ENCODE measurements at places on chromosomes 16 and 17.
A peak's percentile ranks its signal among the peaks of the same experiment; 100 is the strongest.

DNA sequence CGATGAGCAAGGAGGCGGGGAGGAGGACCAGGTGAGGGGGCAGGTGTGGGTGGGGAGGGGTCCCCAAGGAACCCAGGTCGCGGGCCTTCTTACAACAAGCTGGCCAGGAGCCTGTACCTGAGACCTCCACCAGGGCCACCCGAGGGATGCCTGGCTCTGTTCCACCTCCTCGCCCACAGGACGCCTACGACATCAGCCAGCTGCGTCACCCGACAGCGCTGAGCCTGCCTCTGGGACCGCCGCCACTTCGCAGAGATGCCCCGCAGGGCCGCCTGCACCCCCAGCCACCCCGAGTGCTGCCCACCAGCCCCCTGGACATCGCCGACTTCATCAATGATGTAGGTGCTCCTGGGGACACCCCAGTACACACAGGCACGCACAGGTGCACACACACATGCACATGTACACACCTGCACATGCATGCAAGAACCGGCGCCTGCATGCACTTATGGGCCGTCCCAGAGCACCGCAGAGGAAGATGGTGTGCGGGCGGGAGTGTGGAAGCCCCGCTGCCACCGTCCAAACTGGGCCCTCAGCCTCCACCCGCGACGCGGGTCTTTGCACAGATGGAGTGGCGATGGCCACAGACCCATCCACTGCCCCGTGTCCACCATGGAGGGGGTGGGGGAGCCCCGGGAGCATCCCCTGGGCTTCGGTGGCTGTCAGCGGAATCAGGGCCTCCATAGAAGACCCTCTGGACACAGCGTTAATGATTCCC lies 6.6 kb downstream of the SLC22A31 start:
- no peak overlapping the region for H3K27ac ChIP-seq
- no peak overlapping the region for H3K4me3 ChIP-seq
- peaks cover 4% of the 10 kb centered on the region for H3K36me3 ChIP-seq

- no peaks in the 10 kb centered on the region for H3K27me3 ChIP-seq
- peak; percentile 2 for DNase-seq
Observed at GRCh38 chr16:12500771-12501170, 302.9 kb downstream of the CPPED1 start.

- H3K36me3 ChIP-seq: peaks cover 6% of the 10 kb centered on the region
- H3K27ac ChIP-seq: peak overlapping the region; percentile 86
- no peaks in the 10 kb centered on the region for H3K27me3 ChIP-seq
- H3K4me1 ChIP-seq: peaks cover 28% of the 10 kb centered on the region
- DNase-seq: no peak
Observed at GRCh38 chr17:67425571-67426160, 48.6 kb downstream of the PITPNC1 start.

DNA sequence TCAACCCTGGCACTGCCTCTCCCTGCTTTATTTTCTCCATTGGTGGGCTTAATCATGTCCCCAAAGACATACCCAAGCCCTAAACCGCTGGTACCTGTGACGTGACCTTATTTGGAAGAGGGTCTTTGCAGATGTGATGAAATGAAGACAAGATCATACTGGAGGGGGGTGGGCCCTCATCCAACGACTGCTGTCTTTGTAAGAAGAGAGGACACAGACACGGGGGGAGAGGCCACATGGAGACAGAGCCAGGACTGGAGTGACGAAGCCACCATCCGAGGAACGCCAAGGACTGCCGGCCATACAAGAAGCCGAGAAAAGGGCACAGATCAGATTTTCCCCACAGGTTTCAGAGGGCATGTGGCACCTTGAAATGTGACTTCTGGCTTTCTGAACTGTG lies 62.5 kb downstream of the C16orf95 start:
- no peak overlapping the region for H3K4me3 ChIP-seq
- H3K36me3 ChIP-seq: no peaks in the 10 kb centered on the region
- DNase-seq: no peak

DNA sequence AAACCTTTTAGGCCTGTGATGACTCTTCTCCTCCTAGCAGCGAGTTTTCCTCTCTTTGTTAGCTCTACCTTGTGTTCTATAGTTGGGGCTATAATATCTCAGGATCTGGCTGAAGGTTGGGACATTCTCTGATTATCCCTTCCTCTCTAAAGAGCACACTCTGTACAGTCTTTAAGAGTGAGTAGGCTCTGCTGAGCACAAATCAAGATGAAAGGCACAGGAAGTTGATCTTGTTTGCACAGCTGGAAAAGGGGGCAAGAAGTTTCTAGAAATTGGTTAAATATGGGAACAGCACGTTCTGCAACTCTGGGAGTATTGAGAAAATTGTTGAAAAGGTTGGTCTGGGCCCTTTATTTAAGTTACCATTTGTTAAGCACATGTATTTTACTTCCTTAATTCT lies 240.9 kb downstream of the CDH11 start:
- no peaks in the 10 kb centered on the region for H3K27me3 ChIP-seq
- DNase-seq: no peak
- H3K27ac ChIP-seq: no peak overlapping the region
- peaks cover 6% of the 10 kb centered on the region for H3K4me1 ChIP-seq
- H3K4me3 ChIP-seq: no peak overlapping the region

GRCh38 chr16:69273009-69273408 lies 38.1 kb upstream of the VPS4A start:
- peaks cover 9% of the 10 kb centered on the region for H3K36me3 ChIP-seq
- DNase-seq: no peak
- no peak overlapping the region for H3K27ac ChIP-seq
- no peaks in the 10 kb centered on the region for H3K27me3 ChIP-seq
- H3K4me1 ChIP-seq: no peaks in the 10 kb centered on the region

DNA sequence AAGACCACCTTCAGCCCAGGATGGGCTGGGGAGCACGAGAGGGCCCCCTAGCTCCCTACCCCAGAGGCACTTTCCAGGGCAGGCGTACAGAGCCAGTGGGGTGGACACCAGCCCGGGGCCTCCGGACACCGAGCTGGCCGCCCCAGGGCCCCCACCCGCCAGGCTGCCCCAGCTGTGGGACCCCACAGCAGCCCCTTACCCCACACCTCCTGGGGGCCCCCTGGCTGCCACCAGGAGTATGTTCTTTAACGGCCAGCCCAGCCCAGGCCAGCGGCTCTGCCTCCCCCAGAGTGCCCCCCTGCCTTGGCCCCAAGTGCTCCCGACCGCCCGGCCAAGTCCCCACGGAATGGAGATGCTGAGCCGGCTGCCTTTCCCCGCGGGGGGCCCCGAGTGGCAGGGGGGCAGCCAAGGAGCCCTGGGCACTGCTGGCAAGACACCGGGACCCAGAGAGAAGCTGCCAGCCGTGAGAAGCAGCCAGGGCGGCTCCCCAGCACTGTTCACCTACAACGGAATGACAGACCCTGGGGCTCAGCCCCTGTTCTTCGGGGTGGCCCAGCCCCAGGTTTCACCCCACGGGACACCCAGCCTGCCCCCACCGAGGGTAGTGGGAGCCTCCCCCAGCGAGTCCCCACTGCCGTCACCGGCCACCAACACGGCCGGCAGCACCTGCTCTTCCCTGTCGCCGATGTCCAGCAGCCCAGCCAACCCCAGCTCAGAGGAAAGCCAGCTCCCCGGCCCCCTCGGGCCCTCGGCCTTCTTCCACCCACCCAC lies 24.3 kb upstream of the ZFPM1 start:
- H3K4me3 ChIP-seq: no peak overlapping the region
- H3K36me3 ChIP-seq: no peaks in the 10 kb centered on the region
- DNase-seq: no peak
- no peak overlapping the region for H3K27ac ChIP-seq

- H3K4me1 ChIP-seq: no peaks in the 10 kb centered on the region
- H3K4me3 ChIP-seq: no peak overlapping the region
- no peaks in the 10 kb centered on the region for H3K36me3 ChIP-seq
- no peaks in the 10 kb centered on the region for H3K27me3 ChIP-seq
- H3K27ac ChIP-seq: peak overlapping the region; percentile 2
Observed at GRCh38 chr17:70091005-70091568, 16.1 kb downstream of the KCNJ16 start.
